ENCODE measurements at places on chromosomes 5 and 9. TPM values are rescaled to one million over a fixed set of nuclear protein-coding genes. Genes with fewer than 3 reads are reported as not detected.

DNA sequence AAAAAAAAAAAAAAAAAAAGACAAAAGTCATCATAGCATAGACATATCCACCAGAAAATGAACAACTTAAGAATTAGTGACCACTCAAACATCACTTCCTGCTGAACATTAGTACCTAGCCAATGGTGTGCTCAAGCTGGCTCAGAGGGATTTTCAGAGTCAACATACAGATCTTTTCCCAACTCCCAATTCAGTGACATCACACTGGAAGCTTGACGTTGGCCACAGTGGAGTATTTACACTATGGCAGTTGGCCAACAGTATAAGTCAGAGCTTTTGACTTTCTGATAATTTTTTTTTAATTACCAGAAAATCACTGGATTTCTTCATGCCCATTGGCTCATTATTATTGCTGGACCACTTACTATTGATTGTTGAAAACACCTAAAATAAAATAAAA, 383.5 kb downstream of the ARHGEF28 start:
- no peak overlapping the region for H3K27ac ChIP-seq
- DNase-seq, result no peak
- H3K4me3 ChIP-seq, result no peak overlapping the region
- no peaks in the 10 kb centered on the region for H3K27me3 ChIP-seq

GRCh38 chr5:117463881-117464570, 889.4 kb upstream of the SEMA6A start:
- no peaks in the 10 kb centered on the region for H3K36me3 ChIP-seq
- no peaks in the 10 kb centered on the region for H3K27me3 ChIP-seq
- no peak for DNase-seq
- no peak overlapping the region for H3K27ac ChIP-seq

GRCh38 chr9:116654059-116654355, 33.1 kb upstream of the TRIM32 start:
- H3K4me3 ChIP-seq, result no peak overlapping the region
- no peaks in the 10 kb centered on the region for H3K36me3 ChIP-seq
- no peak for DNase-seq
- H3K27me3 ChIP-seq, result no peaks in the 10 kb centered on the region

- H3K36me3 ChIP-seq, result no peaks in the 10 kb centered on the region
- H3K27ac ChIP-seq, result no peak overlapping the region
- H3K27me3 ChIP-seq, result no peaks in the 10 kb centered on the region
- no peak overlapping the region for H3K4me3 ChIP-seq
- no peak for DNase-seq
These were observed 45.5 kb upstream of the SPATA31E1 start for GRCh38 chr9:87836951-87837705.

GRCh38 chr9:135330307-135330631, 149.3 kb upstream of the PPP1R26 start:
- no peak for DNase-seq
- no peaks in the 10 kb centered on the region for H3K36me3 ChIP-seq
- H3K4me3 ChIP-seq, result no peak overlapping the region
- H3K4me1 ChIP-seq, result no peaks in the 10 kb centered on the region
- no peaks in the 10 kb centered on the region for H3K27me3 ChIP-seq
- no peak overlapping the region for H3K27ac ChIP-seq

DNA sequence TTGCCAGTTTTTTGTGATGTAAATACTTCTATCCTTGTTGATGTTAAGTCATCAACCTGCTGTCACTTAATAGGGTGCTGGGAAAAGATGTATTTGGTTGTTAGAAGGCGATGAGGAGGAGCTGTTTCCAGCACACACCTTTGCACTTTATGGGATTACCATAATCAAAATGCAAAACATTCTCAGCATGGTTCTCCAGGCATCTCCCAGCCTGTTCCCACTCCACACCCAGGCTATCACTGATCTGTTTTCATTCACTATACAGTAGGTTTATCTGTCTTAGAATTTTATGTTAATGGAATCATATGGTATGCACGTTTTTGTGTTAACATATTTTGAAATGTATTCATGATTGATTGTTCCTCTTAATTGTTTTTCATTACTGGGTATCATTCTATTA, 35.9 kb downstream of the PCSK5 start:
- no peaks in the 10 kb centered on the region for H3K27me3 ChIP-seq
- no peak overlapping the region for H3K4me3 ChIP-seq
- DNase-seq, result no peak
- H3K4me1 ChIP-seq, result peaks cover 11% of the 10 kb centered on the region
- H3K27ac ChIP-seq, result no peak overlapping the region
- no peaks in the 10 kb centered on the region for H3K36me3 ChIP-seq

DNA sequence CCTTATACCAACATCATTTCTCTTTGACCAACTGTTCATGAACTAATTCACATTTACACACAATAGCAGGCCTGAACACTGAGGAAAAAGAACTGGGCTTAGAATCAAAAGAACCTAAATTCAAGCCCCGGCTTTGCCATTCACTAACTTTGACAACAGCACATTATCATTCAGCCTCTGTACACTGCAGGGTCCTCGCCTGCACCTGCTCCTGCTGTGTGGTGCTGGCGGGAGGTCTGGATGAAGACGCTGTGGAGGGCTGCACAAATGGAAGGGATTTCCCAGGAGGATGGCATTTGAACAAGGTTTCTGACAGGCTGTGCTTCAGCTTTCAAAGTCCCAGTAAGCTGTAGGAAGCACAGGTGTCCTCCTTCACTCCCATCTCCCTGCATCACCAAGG, 151.2 kb downstream of the ZDHHC21 start:
- H3K4me1 ChIP-seq, result no peaks in the 10 kb centered on the region
- no peaks in the 10 kb centered on the region for H3K36me3 ChIP-seq
- no peak for DNase-seq
- H3K27ac ChIP-seq, result no peak overlapping the region
- H3K4me3 ChIP-seq, result no peak overlapping the region

- no peaks in the 10 kb centered on the region for H3K36me3 ChIP-seq
- no peak for DNase-seq
- H3K27ac ChIP-seq, result no peak overlapping the region
- no peaks in the 10 kb centered on the region for H3K27me3 ChIP-seq
- H3K4me1 ChIP-seq, result no peaks in the 10 kb centered on the region
- H3K4me3 ChIP-seq, result no peak overlapping the region
These were observed 10.3 kb upstream of the PRUNE2 start for GRCh38 chr9:76916231-76916630.

DNA sequence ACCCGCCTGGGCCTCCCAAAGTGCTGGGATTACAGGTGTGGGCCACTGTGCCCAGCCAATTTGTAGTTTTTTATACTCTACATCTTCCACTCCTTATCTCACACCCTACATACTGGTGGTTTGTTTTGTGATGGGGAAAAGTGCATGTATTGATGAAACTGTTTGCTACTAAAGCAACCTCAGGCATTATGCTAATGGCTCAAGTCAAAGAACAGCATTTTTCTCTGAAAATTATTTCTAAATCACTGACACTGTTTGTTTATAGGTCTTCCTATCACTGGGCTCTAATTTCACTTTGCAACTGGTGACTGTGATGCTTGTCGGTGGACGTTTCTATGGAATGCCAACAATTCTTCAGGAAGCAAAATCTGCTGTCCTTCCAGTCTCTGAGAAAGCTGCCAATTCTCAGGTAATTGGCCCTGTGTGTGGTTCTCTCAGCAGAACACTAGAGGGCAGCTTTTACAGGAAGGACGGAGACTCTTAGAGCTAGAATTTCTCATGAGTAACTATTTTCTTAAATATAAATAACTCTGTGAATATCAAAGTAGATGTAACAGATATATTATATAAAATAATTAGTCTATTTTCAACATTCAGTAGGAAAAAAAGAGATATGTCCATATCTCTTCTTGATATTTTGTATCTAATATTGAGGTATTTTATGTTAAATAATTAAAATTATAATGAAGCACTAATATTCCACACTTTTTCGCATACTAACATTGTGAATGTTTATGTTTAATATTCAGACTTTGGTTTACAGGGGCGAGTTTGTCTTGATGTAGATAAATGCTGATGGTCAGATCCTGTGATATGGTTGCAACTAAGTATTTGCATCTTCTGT, 244.1 kb downstream of the ADGRV1 start:
- H3K4me3 ChIP-seq, result no peak overlapping the region
- no peak overlapping the region for H3K27ac ChIP-seq
- H3K36me3 ChIP-seq, result no peaks in the 10 kb centered on the region
- H3K27me3 ChIP-seq, result no peaks in the 10 kb centered on the region
- H3K4me1 ChIP-seq, result no peaks in the 10 kb centered on the region
- DNase-seq, result peak; percentile 27

GRCh38 chr9:89822996-89823395, 218.2 kb downstream of the GADD45G start:
- no peaks in the 10 kb centered on the region for H3K36me3 ChIP-seq
- H3K27me3 ChIP-seq, result no peaks in the 10 kb centered on the region
- no peak for DNase-seq
- no peak overlapping the region for H3K4me3 ChIP-seq

GRCh38 chr5:177306674-177307543, 3.3 kb downstream of the PRELID1 start:
- peak overlapping the region; percentile 87 for H3K27ac ChIP-seq
- peaks cover 44% of the 10 kb centered on the region for H3K4me1 ChIP-seq

GRCh38 chr9:18215626-18216025, 258.3 kb upstream of the ADAMTSL1 start:
- H3K36me3 ChIP-seq, result no peaks in the 10 kb centered on the region
- no peak for DNase-seq
- no peaks in the 10 kb centered on the region for H3K4me1 ChIP-seq
- no peaks in the 10 kb centered on the region for H3K27me3 ChIP-seq
- H3K27ac ChIP-seq, result no peak overlapping the region
- no peak overlapping the region for H3K4me3 ChIP-seq

DNA sequence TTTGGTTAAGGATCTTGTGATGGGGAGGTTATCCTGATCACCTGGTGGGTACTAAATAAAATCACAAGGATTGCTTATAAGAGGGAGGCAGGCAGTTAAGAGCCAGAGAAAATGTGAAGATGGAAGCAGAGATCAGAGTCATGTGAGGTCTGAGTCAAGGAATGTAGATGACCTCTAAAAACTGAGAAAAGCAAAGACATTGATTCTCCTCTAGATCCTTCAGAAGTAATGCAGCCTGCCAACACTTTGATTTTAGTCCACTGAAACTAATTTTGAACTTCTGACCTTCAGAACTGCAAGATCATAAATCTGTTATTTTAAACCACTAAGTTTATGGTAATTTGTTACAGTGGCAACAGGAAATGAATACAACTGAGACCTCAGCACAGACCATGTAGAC, 499.0 kb downstream of the GADD45G start:
- no peaks in the 10 kb centered on the region for H3K36me3 ChIP-seq
- peaks cover 10% of the 10 kb centered on the region for H3K4me1 ChIP-seq
- no peak for DNase-seq
- H3K27me3 ChIP-seq, result no peaks in the 10 kb centered on the region
- H3K27ac ChIP-seq, result no peak overlapping the region

DNA sequence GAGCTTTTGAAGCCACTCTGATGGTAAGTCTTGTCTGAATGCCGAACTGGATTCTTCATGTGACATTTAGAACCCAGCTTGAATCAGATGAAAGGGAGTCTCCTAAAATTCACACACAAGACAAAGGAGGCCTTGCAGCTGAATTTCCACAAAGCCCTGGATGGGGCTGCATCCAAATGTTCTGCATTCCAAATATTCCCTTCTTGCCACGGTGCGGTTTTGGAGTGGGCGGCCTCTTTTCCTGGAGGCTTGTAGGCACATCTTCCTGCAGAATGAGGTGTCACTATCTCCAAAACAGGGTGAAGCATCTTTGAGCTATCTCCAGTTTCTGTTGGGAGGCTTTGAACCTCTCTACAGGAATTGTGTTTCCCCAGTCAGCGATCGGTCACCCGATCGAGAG, 342.7 kb downstream of the ARHGEF28 start:
- no peak overlapping the region for H3K27ac ChIP-seq
- no peaks in the 10 kb centered on the region for H3K27me3 ChIP-seq
- DNase-seq, result no peak
- H3K36me3 ChIP-seq, result no peaks in the 10 kb centered on the region
- no peak overlapping the region for H3K4me3 ChIP-seq

TMEM215 gene
- not detected for total RNA-seq

SH3GLB2 gene
- 91.7 TPM for total RNA-seq

GPR151 gene
- total RNA-seq, result not detected

LEAP2 gene
- 1.0 TPM for total RNA-seq

KIF4B gene
- not detected for total RNA-seq

FOXD4L3 gene
- total RNA-seq, result not detected

PTGDS gene
- total RNA-seq, result 395 TPM

All from upper lobe of left lung (tissue), 6 donors.